NCI-H345 (cell line): ENCODE measurements at places on chromosomes 3 and 15.
A peak's percentile ranks its signal among the peaks of the same experiment; 100 is the strongest.

- DNase-seq, result no peak
Observed at GRCh38 chr3:127457094-127457475, 133.4 kb downstream of the TPRA1 start.

DNA sequence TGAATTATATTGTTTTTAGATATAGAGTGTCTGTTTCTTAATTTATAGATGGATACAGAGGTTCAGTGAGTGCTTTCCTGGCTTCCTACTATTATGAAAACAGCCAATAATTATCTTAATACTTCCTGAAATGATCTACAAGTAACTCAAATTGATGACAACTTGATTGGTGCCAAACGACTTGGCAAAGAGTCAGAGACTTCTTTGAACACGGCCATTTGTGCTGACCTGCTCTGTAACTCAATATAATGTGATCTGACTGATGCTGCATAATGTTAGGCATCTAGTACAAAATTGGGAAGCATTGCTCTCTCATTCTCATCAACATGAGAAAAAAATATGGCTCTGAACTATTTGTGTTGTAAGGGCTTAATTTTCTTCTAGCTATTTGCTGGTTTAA lies 193.9 kb downstream of the DIPK2A start:
- DNase-seq, result no peak

DNA sequence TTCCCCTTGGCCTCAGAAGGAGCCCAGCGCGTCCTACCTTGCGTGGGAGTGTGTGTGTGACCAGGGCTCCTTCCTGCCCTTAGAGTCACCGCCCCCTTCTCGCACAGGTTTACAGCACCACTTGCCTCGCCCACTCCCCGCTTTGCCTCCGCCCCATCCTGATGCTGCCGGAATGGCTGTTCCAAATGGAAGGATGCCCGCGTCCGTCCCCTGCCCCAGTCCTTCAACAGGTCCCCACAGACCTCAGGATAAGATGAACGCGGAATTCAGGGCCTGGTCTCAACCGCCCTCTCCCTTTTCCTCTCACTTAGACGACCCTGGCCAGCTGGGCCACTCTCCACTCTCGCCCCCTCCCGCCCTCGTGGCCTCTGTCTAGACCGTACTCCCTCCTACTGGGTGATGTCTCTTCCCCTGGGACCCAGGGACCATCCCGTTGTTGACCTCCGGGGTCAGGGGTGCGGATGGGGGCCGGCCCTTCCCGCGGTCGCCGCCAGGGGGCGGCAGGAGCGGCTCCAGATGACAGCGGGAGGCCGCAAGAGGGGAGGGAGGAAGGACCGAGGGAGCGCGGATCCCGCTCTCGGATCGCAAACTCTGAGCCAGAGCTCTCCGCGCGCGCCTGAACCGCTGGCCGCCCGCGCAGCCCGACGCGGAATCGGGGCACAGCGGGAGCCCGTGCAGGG lies at the start of gene THSD4:
Gene THSD4, plus strand, starts transcription at position 585 of the 680 bp plus-strand sequence.
- DNase-seq, result peak; percentile 49

DNA sequence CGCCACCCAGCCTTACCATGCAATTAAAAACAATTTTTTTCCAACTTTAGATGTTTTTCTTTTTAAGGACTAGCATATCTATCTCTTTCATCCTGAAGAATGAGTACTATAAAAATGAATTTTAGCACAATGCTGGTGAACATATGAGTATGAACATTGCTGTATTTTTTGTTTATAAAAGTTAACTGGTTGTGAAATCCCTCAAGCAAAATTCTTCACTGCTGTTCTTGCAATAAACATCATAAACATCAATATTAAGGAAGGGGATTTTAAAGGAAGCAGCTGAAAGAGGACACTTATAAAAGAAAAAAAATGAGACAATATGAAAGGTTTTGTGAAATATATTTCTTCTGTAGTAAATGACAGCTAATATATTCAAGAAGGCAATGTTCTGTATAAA lies 3.0 kb downstream of the PLSCR4 start:
- no peak for DNase-seq

GRCh38 chr15:61336026-61336638 lies 107.0 kb upstream of the RORA start:
- no peak for DNase-seq
